Esophagus (tissue), 2 donors: ENCODE measurements at places on chromosomes 13 and 19. TPM values are rescaled to one million over a fixed set of nuclear protein-coding genes. Genes with fewer than 3 reads are reported as not detected.

CLEC17A gene
- 0.08 TPM for polyA plus RNA-seq

LHFPL6 gene
- 2.6 TPM for polyA plus RNA-seq

APOE gene
- polyA plus RNA-seq: 9.6 TPM

ZNF844 gene
- 2.0 TPM for polyA plus RNA-seq

MBD3L2 gene
- not detected for polyA plus RNA-seq

SLC25A41 gene
- 1.4 TPM for polyA plus RNA-seq

FGF21 gene
- polyA plus RNA-seq: not detected

C13orf42 gene
- polyA plus RNA-seq: 0.04 TPM

ICAM5 gene
- polyA plus RNA-seq: 0.27 TPM

OR7A5 gene
- polyA plus RNA-seq: not detected

GPR18 gene
- 0.12 TPM for polyA plus RNA-seq

NPHS1 gene
- not detected for polyA plus RNA-seq

ZNF529 gene
- polyA plus RNA-seq: 2.4 TPM

NLRP4 gene
- not detected for polyA plus RNA-seq

GAPDHS gene
- polyA plus RNA-seq: not detected
